Activated naive CD8-positive, alpha-beta T cell treated with anti-CD3 and anti-CD28 coated beads, Interleukin-2, amount 10 ng/mL, durations not matched to agents 7 days and 5 days (primary cell): ENCODE measurements at places on chromosomes 16 and 17.

- DNase-seq, result no peak
Observed at GRCh38 chr17:10249271-10250010, 51.0 kb upstream of the GAS7 start.

DNA sequence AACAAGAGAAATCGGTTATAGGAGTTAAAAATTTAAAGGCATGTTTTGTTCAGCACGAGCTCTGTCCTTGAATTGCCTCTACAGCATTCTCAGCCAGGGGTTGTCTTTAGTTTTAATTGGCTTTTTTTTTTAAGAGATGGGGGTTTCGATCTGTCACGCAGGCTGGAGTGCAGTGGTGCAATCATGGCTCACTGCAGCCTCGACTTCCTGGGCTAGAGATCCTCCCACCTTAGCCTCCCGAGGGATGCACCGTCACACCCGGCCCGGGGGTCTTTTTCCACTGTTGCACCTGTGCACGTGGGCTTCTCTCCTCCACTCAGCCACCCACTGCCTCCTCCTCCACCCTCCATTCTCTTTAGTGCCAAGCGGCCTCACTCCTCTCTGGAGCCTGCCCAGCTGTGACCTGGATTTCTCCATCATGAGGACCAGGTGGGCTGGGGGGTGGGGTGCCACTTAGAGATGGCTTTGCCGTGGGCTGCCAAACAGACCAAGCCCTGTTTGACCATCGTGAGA is 106.8 kb upstream of the SEC14L1 start:
- no peak for DNase-seq

- DNase-seq, result no peak
Observed at GRCh38 chr16:9780831-9781230, 401.4 kb downstream of the GRIN2A start.

DNA sequence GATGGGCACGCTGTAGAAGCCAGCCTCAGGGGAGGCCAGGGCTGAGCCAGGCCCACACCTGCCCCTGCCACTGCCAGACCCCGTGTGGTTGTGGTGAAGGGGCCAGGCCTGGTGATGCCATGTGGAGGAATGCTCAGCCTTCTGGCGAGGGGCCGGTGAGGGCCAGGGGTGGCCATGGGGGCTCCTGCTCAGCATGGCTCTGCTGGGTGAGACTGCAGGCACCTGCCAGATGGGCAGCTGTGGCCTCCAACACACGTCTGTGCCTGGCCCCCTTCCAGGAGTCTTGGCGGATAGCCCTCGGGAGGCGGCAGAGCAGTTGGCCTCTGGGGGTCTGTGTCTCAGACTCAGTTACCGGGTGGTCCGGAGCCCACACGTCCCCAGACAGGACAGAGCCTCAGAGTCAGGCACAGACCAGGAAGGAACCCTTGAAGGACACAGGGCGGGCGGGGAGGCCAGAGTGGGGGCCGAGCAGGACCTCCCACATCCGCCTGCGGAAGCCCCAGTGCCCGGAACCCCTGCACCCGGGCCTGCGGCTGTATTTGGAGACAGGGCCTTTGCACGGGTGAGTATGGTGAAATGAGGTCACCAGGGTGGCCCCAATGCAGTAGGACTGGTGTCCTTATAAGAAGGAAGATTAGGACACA is 22.5 kb upstream of the CHMP6 start:
- no peak for DNase-seq

DNA sequence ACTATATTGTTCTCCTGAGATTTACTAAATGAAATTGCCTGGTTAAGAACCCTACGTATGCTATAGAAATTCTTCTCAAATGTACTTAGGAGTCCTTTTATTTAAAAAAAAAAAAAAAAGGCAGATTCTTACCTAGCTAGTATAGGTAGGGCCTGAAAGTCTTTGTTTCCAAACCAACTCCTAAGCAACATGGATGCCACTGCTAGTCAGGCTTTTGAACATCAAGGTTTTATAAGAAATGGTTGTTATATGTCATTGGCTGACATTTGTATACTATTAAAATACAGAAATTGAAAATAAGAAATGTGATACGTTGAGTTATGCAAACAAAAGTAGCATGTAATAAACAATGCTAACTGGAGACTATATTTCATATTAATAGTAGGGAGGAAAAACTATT is 1.2 kb downstream of the EVI2A start:
- no peak for DNase-seq

DNA sequence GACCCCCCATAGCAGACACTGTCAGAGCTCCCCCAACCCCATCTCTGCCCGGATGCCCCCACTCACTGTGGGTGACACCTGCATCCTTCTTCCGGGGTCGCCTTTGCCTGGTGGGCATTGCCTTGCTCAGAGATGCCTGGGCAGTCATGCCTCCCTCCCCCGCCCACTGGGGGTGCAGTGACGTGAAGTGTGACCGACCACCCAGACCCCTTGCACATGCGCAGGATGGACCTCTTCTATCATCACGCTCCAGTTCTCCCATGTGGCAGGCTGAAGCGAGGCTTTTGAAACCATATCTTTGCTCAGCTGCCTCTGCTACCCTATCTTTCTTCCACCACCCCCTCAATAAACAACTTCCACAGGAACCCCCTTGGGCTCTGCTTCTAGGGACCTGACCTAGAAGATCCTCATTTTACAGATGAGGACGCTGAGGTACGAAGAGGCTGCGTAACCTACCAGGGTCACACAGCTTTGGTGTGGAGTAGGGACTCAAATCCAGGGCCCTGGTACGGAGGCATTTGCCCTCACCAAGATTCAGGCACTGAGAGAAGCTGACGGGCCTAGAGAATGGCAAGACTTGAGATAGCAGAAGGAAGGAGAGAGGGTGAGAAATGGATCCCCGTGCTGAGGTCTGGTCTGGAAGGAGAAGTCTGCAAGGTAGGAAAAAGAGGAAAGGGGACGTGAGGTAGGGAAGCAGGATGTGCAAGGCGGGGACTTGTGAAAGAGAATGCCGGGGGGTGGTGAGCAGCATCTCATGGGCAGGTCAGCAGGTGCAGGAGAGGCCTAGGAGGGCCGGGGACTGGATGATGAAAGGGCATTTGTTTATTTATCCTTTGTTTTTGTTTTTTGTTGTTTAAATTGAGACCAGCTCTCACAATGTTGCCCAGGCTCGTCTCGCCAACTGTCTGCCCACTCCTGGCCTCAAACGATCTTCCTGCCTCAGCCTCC is 14.4 kb downstream of the NLRC5 start:
- DNase-seq, result peak; percentile 29

DNA sequence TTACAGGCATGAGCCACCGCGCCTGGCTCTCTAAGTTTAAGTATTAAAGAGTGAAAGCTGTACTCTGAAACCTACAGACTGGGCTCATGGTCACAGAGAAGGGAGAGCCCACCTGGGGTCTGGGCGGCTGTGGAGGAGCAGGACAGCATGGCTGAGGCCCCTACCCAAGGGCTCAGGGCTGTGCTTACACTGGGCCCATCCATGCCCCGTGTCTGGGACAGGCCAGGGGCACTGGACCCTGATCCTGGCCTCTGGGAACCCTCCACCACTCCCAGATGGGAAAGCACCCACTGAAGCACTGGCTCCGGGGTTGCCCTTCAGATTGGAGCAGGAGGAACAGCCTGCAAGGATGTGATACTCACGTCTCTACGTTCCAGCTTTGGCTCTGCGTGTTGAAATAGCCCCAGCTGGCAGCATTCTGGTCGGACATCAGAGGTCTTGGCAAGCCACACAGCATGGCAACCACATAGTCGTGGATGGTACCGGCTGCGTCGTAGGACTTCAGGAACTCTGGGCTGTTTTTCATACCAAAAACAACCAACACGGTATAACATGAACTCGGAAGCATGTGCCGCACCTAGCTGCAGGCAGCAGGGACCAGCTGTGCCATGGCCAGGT is 13.0 kb downstream of the SHPK start:
- no peak for DNase-seq

DNA sequence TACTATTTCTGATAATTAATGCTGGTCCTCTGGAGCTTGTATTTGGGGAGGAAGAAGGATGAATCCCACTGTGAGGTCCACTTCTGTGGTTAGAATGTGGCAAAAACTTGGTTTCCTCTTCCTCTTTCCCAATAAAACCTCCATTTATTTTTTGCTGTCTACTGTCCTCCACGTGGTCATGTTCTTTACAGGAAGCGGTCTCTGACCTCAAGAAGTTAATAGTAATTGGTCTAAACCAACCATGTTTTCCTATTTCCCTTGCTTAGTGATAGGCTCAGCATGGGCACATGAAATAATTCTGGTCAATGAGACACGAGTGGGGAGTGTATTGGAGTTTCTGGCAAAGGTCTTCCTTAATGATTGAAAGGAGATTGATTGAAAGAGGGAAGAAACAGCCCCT is 33.9 kb downstream of the CHP2 start:
- no peak for DNase-seq

DNA sequence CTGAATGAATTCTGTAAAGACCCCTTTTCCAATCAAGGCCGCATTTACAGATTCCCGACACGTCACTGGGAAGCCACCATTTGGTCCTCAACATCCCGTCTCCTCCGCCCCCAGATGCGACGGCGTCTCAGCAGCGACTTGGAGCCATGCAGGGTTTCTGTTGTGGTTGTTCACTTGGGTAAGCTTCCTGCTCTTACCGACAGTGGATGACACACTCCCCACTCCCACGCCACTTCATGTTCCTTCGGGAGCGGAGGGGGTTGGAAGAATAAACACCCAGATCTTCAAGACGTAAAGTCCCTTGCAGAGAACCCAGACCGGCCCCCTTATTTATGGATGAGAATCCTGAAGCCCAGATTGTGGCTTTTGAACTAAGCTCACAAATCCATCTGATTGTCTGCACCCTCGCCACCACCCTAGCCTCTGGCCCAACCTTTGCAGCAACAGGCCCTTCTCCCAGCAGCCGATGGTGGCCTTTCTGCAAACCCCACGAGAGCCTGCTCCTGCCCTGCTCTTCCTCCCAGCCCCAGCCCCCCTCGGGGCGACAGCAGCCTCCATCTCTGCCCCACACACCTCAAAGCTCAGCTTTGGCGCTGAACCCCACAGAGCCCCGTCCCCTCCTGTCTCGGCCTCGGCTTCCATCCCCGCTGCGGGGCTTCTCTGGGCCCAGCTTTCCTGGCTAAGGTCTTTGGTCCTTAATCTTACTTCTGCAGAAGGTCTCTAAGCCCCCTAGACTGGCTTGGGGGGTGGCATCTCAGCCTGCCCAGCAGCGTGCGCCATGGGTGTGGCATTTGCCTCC is 19.0 kb upstream of the OSGIN1 start:
- DNase-seq, result no peak

- DNase-seq, result peak; percentile 18
Observed at GRCh38 chr16:29025735-29026134, 40.9 kb downstream of the LAT start.

DNA sequence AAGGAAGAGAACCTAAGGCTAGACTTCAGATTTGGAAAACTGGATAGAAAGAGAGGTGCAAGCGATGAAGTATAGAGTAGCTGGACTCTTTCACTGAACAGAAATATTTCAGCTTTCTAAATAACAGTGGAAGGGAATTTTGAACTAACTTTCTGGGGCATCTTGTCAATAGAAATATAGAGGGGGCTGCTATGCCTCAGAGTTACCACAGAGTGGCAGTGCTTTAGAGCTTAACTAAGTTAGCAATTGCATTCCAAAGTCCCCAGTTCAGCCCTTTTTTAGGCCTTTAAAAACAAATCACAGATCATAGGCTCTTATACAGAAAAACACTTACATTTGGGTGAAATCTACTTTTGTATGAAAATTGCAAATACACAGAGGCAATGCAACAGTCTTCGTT is 154.2 kb upstream of the CDH8 start:
- DNase-seq, result no peak

GRCh38 chr17:6642592-6642991 is 1.7 kb downstream of the TXNDC17 start:
- DNase-seq, result no peak

GRCh38 chr17:63450551-63450950 is 4.4 kb upstream of the CYB561 start:
- no peak for DNase-seq

DNA sequence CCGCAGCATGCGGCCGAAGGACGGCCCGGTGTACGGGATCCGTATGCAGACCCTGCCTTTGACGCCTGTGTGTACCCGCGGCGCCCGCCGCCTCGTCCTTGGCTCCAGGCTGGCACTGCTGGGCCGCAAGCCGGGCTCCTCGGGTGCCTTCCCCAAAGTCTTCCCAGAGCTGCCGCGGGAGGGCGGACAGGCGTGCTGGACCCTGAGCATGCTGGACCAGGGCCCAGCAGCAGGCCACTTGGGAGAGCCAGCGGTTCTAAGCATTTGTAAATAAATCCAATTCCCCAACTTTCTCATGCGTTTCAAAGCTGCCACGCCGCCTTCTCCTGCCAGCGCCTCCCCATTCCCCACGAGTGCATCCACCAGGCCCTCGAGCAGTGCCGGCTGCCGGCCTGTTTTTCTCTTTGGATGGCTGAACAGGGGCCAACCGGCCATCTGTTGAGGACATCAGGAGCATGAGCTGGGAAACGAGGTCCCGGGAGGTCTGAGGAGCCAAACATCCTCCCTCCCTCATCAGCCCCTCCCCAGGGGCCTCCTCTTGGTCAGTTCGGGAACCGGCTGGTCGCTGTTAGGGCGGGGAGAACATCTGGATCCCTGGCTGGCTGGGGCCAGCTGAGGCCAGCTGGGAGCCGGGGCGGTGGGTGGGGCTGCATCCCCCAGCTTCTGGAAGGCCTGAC is 20.5 kb upstream of the PABPN1L start:
- no peak for DNase-seq

GRCh38 chr17:44910231-44911106 is 4.8 kb downstream of the GFAP start:
- DNase-seq, result no peak

DNA sequence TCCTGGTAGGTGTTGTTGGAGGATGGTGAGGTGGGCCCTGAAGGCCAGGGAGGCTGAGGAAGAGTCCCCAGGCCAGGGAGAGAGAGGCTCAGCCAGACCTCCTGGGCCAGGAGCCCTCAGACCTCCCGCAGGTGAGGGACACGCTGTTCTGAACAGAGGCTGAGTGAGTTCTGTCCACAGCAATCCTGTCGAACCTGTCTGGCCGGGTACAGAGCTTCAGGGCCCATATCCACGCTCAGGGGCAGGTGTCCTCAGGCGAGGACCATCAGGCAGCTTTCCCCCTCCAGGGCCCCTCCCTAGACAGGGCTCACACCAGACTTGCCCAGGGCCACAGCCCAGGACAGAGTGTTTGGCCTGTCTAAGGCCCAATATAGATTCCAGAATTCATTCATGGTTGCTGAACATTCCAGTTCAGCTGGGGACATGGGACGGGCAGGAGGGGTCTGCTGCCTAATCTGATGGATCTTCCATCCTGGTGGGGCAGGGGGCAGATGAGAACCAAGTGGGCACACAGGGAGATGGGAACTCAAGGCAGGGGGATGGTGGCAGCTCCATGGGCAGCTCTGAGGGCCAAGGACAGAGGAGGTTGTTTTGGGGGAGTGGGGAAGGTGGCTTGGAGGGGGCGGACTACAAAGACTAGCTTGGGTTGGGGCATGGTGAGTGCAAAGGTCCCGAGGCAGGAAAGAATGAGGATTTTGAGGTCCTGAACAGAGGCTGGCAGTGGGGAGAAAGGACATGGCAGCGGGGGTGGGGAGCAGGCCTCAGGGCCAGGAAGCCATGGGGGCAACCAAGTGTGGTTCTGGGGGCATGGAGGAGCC is 23.4 kb upstream of the MPRIP start:
- no peak for DNase-seq

DNA sequence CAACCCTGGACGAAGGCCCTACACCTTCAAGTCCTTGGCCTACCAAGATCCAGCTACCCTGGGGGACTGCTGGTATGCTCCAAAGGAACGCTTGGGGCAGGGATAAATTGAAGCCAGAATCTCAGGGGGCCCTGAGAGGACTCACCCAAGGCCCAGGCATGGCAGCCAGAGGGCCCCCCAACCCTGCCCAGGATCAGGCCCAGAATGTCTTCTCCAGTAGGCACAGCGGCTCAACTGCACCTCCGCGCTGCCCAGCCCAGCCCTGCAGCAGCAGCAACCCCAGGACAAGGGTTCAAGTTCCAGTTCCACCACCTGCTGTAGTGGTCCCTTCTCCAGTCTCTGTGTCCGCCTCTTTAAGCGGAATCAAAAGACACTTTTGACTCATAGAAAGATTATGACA is 2.2 kb downstream of the TFAP4 start:
- DNase-seq, result no peak
